Activated CD4-positive, alpha-beta T cell treated with anti-CD3 and anti-CD28 coated beads, Interleukin-2, amount 50 U/mL, for 16 hours (primary cell): ENCODE measurements at places on chromosomes 16 and 17.

DNA sequence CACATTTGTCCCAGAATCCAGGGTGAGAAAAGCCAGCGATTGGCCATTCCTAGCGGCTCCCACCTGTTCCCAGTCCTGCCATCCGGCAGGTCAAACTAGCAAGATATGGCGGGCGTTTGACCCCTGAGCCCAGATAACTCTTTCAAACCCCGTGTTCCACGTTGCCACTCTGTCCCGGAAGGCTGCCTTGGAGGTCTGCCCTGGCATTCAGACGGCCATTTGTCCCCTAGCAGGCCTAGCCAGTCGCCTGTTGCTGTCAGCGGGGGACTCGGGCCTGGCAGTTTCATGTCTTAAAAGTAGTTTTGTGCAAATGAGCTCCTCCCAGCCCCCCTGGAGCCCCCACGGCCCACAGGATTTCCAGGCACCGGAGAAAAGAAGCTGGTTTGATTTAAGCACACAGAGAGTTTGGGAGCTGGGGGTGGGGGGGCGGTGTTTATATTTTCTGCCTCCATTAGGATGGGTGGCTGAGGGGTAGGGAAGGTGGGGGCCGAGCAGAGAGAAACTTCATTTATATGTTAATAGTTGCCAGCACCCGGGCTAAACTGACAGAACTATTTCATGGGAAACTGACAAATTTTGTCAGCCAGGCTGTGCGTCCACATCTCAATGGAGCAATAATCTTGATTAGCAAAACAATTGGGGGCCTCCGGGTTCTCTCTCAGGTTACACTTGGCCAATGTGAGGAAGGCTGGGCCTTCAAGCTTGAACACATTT lies 240.9 kb upstream of the SALL1 start:
- no peak for DNase-seq

DNA sequence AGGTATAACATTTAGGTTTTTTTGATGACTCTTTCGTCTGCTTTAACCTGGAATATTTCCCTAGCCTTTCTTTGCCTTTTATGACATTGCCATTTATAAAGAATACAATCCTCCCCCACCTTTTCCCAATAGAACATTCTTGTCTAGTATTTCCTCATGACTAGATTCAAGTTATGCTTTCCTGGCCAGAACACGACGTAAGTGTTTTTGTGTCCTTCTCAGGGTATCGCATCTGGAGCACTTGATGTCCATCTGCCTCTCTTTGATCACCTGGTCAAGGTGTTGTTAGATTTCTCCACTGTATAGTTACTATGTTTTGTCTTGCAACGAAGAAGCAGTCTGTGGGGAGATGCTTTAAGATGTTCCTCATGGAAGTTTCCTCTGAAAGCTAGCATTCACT lies 87.4 kb downstream of the MSI2 start:
- no peak for DNase-seq

DNA sequence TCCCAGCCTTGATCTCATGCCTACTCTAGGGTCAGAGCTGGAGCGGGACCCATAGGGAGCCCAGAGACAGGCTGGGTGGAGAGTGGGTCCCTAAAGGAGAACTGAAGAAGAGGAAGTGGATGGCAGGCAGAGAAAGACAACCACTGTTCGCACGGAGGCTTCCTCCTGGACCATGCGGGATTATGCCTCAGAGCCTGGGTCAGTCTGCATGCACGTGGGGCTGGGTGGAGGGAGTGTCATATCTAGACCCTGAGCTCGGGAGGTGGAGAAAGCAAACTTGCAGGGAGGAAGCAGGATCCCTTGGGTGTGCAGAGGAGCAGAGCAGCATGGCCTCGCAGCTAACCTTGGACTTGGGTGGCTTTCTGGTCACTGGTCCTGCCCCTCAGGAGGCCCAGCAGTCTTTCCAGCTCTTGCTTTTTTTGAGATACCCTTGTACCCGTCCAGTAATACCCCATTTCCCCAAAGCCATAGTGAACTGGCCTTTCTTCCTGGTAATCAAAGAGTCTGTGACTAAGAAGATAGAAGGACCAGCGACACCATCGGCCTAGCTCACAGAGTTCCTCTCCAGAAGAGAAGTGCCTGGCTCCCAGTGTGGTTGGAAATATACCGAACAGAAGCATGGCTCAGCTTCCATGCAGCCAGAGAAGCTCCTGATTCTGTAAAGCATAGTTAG lies 344.2 kb downstream of the CPPED1 start:
- DNase-seq = no peak

DNA sequence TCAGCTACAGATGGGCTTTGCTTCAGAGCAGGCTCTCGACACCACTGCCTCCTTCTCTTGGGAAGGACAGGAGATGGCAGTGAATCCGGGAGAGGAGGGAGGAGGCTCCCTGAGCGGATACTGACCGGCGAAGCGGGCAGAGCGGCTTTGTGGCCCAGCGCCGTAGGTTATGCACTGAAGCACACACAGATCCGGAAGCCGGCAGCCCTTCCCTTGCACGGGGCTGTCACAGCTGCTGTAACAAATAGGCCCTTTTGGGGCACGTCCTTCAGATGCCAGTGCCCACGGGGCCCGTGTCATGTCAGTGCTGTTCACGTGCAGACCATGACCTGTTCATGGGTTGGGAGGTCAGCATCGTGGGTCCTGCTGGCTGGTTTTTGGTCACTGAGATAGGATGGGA lies 144.7 kb upstream of the CHMP6 start:
- DNase-seq = no peak

- DNase-seq = no peak
Measured at GRCh38 chr17:14859542-14859941, 405.6 kb downstream of the PMP22 start.

- DNase-seq = no peak
Measured at GRCh38 chr17:31997005-31997404, 10.2 kb upstream of the LRRC37B start.

- no peak for DNase-seq
Measured at GRCh38 chr16:85056211-85056748, 28.7 kb downstream of the KIAA0513 start.

GRCh38 chr16:24135624-24136565 lies 120.2 kb upstream of the CACNG3 start:
- no peak for DNase-seq

- no peak for DNase-seq
Measured at GRCh38 chr17:77592106-77592865, 366.2 kb upstream of the TNRC6C start.

DNA sequence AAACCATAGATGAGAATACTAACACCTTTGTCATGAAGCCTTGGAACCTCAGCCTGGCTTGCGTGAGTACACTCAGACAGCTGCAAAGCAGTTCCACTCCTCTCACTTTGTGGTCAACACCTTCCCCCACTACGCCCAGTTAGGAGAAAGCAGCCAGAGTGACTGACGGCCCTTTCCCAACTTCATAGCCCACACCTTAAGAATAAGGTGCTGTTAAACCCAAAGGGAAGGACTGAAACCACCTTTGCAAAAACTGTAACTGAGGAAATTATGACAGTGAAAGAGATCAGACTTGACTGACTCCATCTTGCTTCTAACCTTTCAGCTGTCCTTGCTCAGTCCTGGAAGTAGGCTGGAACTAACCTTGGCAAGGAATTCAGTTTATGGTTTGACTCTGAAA lies 13.7 kb downstream of the N4BP1 start:
- peak; percentile 78 for DNase-seq

DNA sequence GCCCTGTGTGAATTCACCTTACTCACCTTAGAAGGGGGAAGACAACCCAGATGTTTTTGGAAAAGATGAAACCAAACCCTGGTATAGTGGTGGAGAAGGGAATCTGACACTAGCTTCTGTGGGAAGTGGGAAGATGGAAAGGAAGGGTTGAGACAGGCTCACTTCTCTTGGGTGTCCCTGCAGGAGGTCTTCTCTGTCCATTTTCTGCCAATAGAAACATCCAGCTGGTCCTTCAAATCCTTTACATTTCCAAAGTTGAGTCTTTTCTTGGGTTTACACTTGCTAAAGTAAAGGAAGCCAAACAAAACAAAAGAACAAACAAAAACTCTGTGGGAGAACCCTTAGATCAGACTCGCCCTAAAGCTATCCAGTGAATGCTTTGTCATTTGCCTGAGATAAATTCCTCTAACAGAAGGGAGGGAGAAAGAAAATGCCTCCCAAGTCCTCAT lies 10.2 kb downstream of the HOXB1 start:
- no peak for DNase-seq
